Stimulated activated CD4-positive, alpha-beta T cell treated with anti-CD3 and anti-CD28 coated beads, Interleukin-4, amount 100 ng/mL, for 1 hour (primary cell): ENCODE measurements at places on chromosomes 4 and X.
A peak's percentile ranks its signal among the peaks of the same experiment; 100 is the strongest.

- DNase-seq: no peak
Measured at GRCh38 chr4:38381788-38382187, 282.2 kb upstream of the KLF3 start.

DNA sequence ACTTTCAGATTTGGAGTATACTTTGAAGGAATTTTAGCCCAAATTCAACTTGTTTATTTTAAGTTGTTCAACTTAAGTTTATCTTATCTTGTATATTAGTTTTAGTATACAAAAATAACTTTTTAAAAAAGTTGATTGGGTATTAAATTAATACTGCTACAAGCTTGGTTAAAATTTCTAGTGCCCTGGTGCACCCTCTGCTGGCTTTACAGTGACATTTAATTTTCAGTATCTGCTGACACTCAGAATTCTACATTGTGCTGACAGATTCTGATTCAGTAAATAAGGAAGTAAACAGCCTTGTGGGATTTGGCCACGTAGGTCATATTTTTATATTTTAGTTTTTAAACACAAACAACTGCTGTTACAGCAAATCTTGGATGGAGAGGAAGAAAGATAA is 2.9 kb downstream of the EDA start:
- DNase-seq: peak; percentile 1

- DNase-seq: no peak
Measured at GRCh38 chr4:24400537-24400936, 183.8 kb downstream of the DHX15 start.

- DNase-seq: no peak
Measured at GRCh38 chrX:132068405-132068804, 45.3 kb downstream of the STK26 start.

DNA sequence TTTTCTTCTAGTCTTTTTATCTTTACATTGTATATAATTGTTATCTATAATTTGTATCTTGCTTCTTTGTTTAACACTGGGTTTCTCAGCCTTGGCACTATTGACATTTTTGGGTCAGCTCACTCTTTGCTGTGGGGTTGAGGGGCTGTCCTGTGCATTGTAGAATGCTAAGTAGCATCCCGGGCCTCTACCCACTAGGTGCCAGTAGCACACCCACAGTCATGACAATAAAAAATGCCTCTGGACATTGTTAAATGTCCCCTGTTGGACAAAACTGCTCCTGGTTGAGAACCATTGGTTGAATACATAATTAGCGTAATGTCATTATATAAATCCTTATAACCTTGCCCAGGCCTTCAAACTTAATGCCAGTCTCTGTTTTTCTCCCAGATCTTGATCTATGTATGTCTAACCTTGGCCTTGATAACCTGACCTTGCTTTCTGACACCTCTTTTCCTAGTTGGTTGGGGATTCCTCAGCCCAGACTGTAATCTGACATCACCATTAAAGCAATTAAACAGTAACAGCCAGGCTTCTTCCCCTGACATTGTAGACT is 46.1 kb downstream of the DCX start:
- no peak for DNase-seq

DNA sequence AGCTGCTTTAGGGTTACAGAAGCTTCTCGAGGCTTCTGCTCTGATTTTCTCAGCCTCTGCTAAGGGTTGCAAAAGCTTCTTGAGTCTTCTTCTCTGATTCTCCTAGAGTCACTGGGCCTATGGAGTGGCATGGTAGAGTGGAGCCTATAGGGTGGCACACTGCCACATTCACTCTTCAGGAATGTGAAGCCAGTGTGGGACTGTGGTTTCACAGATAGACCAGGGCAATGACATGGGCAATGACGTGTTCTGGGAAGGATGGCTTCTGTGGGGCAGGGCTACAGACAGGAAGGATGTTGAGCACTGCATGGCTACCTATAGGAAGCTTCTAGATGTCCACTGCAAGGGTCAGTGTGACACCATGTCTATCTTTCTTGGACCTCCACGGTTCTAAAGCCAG is 11.0 kb upstream of the MAMLD1 start:
- no peak for DNase-seq
